ENCODE measurements at places on chromosomes 4 and X. TPM values are rescaled to one million over a fixed set of nuclear protein-coding genes. Genes with fewer than 3 reads are reported as not detected.

The GAK gene
- total RNA-seq = 77.4 TPM

The ACOX3 gene
- total RNA-seq = 41.5 TPM

The ZNF732 gene
- total RNA-seq = 0.05 TPM

The ERAS gene
- total RNA-seq = 0.20 TPM

DNA sequence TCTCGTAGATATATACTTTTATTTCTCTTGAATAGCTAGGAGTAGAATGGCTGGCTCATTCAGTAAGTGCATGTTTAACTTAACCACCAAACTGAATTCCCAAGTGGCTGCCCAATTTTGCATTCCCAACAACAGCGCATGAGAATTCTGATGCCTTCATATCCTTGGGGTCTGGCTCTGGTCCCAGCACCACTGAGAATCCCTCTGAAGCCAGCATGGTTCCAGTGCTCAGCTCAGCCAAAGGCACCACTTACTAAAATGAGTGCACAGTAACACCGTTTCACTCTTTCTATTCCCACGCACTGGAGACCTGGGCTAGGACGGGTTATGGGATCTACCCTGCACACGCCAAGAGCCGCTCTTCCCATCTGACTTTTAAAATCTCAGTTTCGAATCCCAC lies 60.4 kb downstream of the CASP3 start:
- no peak for DNase-seq

DNA sequence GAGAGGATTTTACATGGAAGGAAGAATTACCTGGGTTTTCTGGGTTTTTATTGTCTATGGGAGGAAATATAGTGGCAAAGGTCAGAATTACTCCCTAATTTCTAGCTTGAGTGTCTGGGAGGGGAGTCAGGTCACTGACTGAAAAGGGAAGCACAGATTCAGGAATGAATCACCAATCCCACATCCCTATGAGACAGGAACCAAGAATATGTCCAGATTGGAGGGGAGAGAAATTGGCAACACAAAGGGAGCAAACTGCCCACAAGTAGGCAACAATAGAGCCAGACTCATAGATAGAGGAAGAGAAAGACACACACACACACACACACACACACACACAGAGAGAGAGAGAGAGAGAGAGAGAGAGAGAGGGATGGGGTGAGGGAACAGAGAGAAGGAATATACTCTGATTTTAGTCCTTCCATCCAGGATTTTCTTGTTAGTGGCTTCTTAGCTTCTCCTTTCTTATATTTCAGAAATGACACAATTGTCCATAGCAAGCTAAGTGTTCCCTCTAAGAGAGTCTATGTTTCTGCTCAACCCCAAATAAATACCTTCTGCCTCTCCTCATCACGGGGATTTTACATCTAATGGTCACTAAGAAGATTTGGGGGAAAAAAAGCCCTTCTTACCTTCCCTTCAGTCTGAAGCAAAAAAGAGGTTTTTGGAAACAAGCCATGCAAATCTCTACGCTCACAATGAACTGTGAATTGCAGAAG lies 12.0 kb downstream of the P2RY10 start:
- DNase-seq = no peak

GRCh38 chrX:817759-818300 lies 187.2 kb downstream of the SHOX start:
- DNase-seq = no peak

DNA sequence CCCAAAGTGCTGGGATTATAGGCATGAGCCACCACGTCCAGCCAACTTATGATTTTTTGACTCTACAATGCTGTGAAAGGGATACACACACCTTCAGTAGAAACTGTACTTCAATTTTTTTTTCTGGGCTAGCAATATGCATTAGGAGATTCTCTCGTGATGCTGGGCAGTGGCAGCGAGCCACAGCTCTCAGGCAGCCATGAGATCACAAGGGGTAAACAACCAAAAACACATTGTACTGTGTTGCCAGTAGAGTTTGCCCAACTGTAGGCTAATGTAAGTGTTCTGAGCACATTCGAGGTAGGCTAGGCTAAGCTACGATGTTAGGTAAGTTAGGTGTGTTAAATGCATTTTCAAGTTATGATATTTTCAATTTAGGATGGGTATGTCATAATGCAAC lies 25.7 kb downstream of the RAB33A start:
- DNase-seq = no peak

- peak; percentile 33 for DNase-seq
These were observed 62.3 kb downstream of the STAG2 start for GRCh38 chrX:124023838-124024238.

GRCh38 chr4:4268776-4269175 lies 20.8 kb upstream of the TMEM128 start:
- DNase-seq = no peak

GRCh38 chr4:1579001-1579900 lies 104.9 kb downstream of the FAM53A start:
- no peak for DNase-seq

DNA sequence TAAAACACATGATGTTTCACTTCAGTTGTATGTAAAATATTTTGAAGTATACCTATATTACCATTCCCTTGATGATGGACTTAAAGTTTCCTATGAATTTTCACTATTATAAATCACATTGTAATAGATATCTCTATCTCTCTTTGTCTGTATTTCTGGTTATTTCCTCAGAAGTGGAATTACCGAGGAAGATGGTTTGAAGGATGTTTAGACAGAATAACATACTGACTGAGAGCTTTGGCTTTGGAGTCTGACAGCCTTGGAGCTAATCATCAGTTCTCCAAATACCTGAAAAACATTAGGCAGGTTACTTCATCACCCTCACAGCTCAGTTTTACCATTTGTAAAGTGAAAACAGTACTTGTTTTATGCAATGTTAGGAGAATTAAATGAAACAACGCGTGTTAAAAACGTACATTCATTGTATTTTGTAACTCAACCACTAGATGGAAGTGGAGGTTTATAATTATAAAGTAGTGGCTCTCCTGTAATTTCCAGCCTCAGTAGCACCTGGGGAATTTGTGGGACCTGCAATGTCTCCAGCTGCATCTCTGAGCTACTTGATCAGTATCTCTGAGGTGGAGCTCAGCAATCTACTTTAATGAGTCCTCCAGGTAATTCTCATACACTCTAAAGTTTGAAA lies 14.3 kb downstream of the JCHAIN start:
- peak; percentile 65 for DNase-seq

GRCh38 chr4:109671350-109671749 lies 31.9 kb downstream of the CASP6 start:
- no peak for DNase-seq

GRCh38 chrX:12978205-12979025 lies 3.5 kb downstream of the TMSB4X start:
- peak; percentile 45 for DNase-seq

DNA sequence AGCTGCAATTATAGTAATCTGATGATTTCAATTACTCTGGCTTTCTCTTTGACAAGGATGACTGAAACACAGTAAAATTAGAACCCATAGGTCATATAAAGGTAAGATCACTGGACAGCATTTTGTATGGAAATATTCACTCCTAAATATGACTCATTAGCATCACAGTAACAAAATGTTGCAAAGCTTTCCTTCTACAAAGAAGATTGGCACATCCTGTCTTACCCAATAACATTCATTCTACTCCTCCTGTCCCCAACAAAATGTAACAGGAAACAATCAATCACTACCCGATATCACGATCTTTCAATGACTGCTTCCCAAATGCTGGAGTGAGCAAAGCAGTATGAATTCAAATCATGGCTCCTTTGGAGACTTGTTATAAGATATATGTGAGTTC lies 95.3 kb downstream of the FANCB start:
- no peak for DNase-seq

GRCh38 chr4:15182600-15183220 lies 180.4 kb downstream of the CPEB2 start:
- peak; percentile 28 for DNase-seq

GRCh38 chr4:128354205-128354821 lies 66.7 kb upstream of the PGRMC2 start:
- DNase-seq = peak; percentile 100
